Skeletal muscle tissue (tissue), 5 donors: ENCODE measurements at places on chromosomes 2 and 18. TPM values are rescaled to one million over a fixed set of nuclear protein-coding genes. Genes with fewer than 3 reads are reported as not detected.

ATP6V1B1 gene
- total RNA-seq = 1.6 TPM

RAMP1 gene
- 31.8 TPM for total RNA-seq

DUSP2 gene
- total RNA-seq = 4.2 TPM

PSTPIP2 gene
- total RNA-seq = 3.1 TPM

SLC5A7 gene
- total RNA-seq = under 0.01 TPM

PAX8 gene
- not detected for total RNA-seq

SRD5A2 gene
- total RNA-seq = not detected

STAT4 gene
- 2.6 TPM for total RNA-seq

LIMS3 gene
- 1.6 TPM for total RNA-seq
